ENCODE measurements at places on chromosomes 2 and 18. TPM values are rescaled to one million over a fixed set of nuclear protein-coding genes. Genes with fewer than 3 reads are reported as not detected.

C1QL2 gene
- 0.55 TPM for total RNA-seq

- no peak for DNase-seq
These were observed 96.0 kb downstream of the TFCP2L1 start for GRCh38 chr2:121189011-121189410.

PID1 gene
- 1.3 TPM for total RNA-seq

PTH2R gene
- total RNA-seq, result 0.48 TPM

RAB6C gene
- 0.07 TPM for total RNA-seq

FEV gene
- not detected for total RNA-seq

PLGLB1 gene
- total RNA-seq, result 0.52 TPM

- DNase-seq, result no peak
These were observed 41.3 kb upstream of the AGFG1 start for GRCh38 chr2:227430639-227431038.

GRCh38 chr2:113741091-113741490, 15.4 kb downstream of the SLC35F5 start:
- DNase-seq, result no peak

DNA sequence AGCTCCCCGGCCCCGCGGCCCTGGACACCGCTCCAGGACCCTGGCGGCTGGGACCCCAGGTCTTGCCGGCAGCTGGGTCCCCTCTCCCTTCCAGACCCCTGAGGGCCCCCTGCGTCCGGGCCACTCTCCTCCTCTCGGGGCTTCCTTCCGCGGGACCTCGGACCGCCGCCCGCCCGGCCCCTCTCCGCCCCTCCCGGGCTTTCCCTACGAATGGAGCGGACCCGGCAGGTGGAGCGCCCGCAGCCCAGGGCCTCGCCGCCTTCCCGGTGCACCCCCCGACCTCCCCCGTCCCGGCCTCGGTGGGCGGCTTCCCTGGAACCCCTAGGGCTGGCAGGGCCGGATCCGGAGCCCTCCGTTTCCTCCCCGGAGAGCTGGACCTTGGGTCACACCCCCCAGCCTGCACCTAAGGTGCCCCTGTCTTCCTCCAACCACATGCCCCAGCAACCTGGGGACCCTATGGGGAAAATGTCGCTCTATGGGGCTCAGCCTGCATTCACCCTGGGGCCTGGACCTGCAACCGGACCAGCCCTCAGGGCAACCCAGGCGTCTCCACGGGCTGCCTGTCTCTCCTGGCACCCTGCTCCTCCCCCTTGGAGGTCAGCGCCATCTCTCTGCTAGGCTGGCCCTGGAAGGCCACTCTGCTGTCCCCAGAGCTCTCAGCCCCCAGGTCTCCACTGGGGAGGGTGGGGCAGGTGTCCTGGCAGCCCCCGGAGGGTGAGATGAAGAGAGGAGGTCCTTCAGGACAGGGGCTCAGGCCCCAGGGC, 730 bp downstream of the B3GNT7 start:
- peak; percentile 27 for DNase-seq

GRCh38 chr2:20594957-20595356, 55.9 kb downstream of the HS1BP3 start:
- DNase-seq, result no peak

ACVR1C gene
- 1.6 TPM for total RNA-seq

CHRNG gene
- not detected for total RNA-seq

CROCC2 gene
- not detected for total RNA-seq

DNA sequence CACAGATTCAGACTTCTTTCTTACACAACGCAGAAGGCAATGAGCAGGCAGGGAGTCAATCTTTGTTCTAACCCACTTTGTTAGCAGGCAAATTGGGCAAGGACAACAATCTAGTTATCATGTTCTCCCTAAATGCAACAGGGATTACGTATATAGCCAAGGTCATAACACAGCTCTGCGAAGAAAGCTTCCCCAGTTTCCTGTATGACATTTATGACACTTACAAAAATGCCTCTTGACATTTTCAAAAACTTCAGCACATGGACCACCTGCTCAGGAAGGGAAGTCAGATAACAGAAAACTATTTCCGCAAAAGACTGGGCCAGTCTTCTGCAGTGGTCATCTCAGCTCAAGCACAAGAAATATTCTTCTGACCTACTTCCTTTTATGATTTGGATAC, 106.1 kb downstream of the IRS1 start:
- DNase-seq, result no peak

ABCB11 gene
- total RNA-seq, result 0.02 TPM

MBP gene
- 19.6 TPM for total RNA-seq

- no peak for DNase-seq
These were observed 10.6 kb downstream of the CNDP1 start for GRCh38 chr18:74544898-74545297.

DNPEP gene
- total RNA-seq, result 67.6 TPM

GRCh38 chr2:212998626-212999359, 152.6 kb downstream of the IKZF2 start:
- no peak for DNase-seq

- DNase-seq, result no peak
These were observed 620 bp upstream of the WDFY1 start for GRCh38 chr2:223945755-223946154.

- no peak for DNase-seq
These were observed 1.8 kb upstream of the RFX8 start for GRCh38 chr2:101476605-101477208.

All from WTC11 (cell line).